Thoracic aorta endothelial cell (primary cell): ENCODE measurements at places on chromosomes 1 and 21. TPM values are rescaled to one million over a fixed set of nuclear protein-coding genes. Genes with fewer than 3 reads are reported as not detected.

KRTAP19-1 gene
- not detected in 2 replicates for total RNA-seq

MFAP2 gene
- 13.6 and 14.6 TPM in 2 replicates for total RNA-seq

CLEC20A gene
- not detected in 2 replicates for total RNA-seq

GNG12 gene
- total RNA-seq, result 322 and 327 TPM in 2 replicates

GBP4 gene
- 2.9 and 3.6 TPM in 2 replicates for total RNA-seq

LCE1F gene
- not detected in 2 replicates for total RNA-seq

AGO4 gene
- total RNA-seq, result 18.6 and 19.8 TPM in 2 replicates

KLF17 gene
- total RNA-seq, result not detected in 2 replicates

FABP3 gene
- total RNA-seq, result not detected in 2 replicates

AMY1A gene
- total RNA-seq, result not detected in 2 replicates

OR10Z1 gene
- total RNA-seq, result not detected in 2 replicates

LHX8 gene
- not detected in 2 replicates for total RNA-seq

CFHR5 gene
- total RNA-seq, result not detected in 2 replicates

LCE1C gene
- total RNA-seq, result not detected in 2 replicates

AJAP1 gene
- total RNA-seq, result 0.14 TPM in 1 of 2 replicates, not detected in the other

ARMH1 gene
- total RNA-seq, result 0.36 TPM in 1 of 2 replicates, not detected in the other

KIAA1614 gene
- 0.66 and 1.9 TPM in 2 replicates for total RNA-seq

SLC2A5 gene
- total RNA-seq, result 0.29 TPM in 1 of 2 replicates, not detected in the other

FAM43B gene
- total RNA-seq, result not detected in 2 replicates
